ENCODE measurements at places on chromosomes 1 and 21.

GRCh38 chr1:228213917-228214808, 6.3 kb downstream of the OBSCN start:
- no peak for DNase-seq

- DNase-seq = no peak
These were observed 10.9 kb downstream of the IGSF21 start for GRCh38 chr1:18118491-18118890.

- no peak for DNase-seq
These were observed 107.5 kb downstream of the CSMD2 start for GRCh38 chr1:34057347-34058130.

- DNase-seq = peak; percentile 78
These were observed 16.2 kb upstream of the TTLL10 start for GRCh38 chr1:1157426-1157913.

- no peak for DNase-seq
These were observed 25.7 kb downstream of the TENT5C start for GRCh38 chr1:117631359-117632160.

- no peak for DNase-seq
These were observed 540 bp downstream of the CD55 start for GRCh38 chr1:207321790-207322645.

GRCh38 chr1:32200226-32201010, at the start of gene CCDC28B:
CCDC28B (plus strand) TSS chr1:32200595; CDS start chr1:32201936, 1,341 bp downstream.
- peak; percentile 68 for DNase-seq

GRCh38 chr1:182163821-182164223, 102.3 kb upstream of the ZNF648 start:
- DNase-seq = peak; percentile 56

DNA sequence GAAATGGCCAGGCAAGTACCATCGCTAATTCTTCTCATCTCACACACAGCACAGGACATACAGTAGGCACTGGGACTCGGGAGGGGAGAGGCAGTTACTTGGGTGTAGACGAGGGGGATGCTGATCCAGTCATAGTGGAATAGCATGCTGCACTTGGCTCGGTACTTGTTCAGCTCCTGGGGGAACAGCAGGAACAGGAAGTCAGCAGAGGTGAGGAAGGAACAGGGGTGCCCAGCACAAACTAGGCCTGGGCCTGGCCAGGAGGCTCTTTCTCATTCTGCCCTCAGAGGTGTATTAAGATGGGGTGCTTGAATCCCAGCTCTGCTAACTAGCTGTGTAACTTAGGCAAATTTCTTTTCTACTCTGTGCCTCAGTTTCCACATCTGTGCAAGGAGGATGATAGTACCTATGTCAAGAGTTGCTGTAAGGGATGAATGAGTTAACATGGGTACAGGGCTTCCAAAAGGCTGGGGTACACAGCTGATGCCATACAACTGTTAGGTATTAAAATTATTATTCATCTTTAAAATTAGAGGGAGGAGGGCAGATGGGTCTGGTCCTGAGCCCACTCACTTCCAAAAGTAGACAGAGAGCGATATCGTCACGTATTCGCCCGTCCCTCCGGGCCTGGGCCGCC, 2.4 kb downstream of the BEST4 start:
- DNase-seq = no peak

- DNase-seq = no peak
These were observed 11.7 kb upstream of the GNG12 start for GRCh38 chr1:67844988-67845387.

DNA sequence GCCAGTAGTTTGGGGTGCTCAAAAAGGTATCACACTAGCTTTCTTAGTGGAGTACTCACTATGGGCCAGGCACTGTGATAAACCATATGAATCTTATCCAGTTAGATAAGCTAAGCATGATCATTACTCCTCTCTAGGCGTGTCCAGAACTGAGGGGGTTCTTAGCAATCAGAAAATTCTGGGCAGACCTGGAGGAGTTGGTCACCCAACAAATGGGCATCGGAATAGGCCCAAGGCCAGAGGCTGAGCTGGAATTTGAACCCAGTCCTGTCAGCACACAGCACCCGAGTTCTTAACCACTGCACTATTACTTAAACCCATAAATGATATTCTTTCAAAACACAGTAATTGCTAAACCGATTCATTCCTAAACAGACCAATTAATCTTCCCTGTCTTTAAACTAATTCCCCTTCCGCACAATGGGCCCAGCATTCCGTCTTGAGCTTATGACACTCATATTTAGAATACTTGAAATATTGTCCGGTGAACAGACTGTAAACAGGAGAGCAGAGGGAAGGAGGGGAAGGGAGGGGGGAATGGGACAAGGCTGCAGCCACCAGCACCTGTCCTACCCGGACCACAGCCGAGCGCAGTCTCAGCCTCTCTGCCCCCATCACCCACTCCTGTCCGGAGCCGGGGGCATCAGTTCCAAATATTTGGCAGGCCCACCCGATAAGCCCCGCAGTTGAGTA, 113.0 kb upstream of the GADD45A start:
- no peak for DNase-seq

DNA sequence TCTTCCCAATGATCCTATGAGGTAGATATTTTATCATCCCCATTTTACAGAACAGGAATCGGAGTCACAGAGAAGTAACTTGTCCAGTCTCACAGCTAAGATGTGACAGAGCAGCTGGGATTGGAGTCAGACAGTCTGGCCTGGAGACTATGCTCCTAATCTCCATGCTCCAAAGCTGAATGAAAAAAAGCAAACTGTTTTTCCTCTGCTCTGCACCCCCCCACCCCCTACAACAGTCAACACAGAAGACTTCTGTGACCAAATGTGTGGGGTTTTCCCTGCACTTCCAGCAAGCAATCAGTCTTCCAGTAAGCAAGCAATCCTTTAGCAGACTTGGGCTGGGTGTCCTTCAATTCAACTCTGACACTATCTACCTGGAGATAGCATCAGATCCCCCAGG, 33.2 kb downstream of the KIRREL1 start:
- no peak for DNase-seq

- no peak for DNase-seq
These were observed 6.2 kb downstream of the ZNF326 start for GRCh38 chr1:90000934-90001676.

DNA sequence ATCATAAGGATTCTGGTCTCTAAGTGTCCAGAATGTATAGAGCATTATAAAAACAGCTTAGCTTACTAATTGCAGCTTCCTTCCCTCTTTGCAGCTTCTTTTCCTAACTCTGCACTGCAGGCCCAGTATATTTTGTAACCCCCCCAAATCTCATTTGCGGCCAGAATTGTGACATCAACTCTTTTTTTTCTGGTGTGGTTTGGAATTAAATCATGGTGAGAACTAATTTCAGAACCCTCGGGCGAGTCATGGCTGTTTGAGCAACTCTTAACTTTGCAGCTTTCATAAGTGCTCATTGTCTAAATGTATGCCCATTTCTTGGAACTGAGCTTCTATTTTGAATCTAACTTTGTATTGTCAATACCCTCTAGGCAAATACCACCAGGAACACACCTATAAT, 187.4 kb downstream of the CYYR1 start:
- DNase-seq = no peak

- DNase-seq = no peak
These were observed 389.6 kb upstream of the C1orf87 start for GRCh38 chr1:60463146-60463545.

- no peak for DNase-seq
These were observed 28.7 kb upstream of the TTLL10 start for GRCh38 chr1:1144843-1145546.

DNA sequence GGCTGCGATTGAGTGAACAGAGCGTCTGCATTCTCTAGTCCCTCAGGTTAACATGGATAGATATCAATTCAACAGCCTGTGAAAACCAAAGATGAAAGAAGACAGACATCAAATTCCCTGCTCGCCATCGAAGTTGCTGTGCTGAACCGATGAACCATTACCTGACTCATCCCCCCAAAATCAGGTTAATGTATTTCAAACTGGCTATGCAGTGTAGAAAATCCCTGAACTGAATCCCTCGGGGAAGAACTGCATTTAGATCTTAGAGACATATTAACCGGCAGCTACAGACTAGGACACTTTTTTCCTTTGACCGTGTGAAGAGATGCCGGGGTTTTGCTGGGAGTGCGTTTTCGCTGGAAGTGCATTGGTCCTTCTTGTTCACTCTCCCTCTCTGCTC, 213.2 kb upstream of the KIAA0040 start:
- DNase-seq = no peak

GRCh38 chr1:55586771-55587170, 371.6 kb upstream of the USP24 start:
- no peak for DNase-seq

GRCh38 chr1:21816602-21817302, 4.7 kb downstream of the LDLRAD2 start:
- DNase-seq = no peak

- DNase-seq = no peak
These were observed 99.8 kb upstream of the C1orf105 start for GRCh38 chr1:172320733-172321132.

- no peak for DNase-seq
These were observed 163.7 kb downstream of the ROR1 start for GRCh38 chr1:63937461-63938022.

DNA sequence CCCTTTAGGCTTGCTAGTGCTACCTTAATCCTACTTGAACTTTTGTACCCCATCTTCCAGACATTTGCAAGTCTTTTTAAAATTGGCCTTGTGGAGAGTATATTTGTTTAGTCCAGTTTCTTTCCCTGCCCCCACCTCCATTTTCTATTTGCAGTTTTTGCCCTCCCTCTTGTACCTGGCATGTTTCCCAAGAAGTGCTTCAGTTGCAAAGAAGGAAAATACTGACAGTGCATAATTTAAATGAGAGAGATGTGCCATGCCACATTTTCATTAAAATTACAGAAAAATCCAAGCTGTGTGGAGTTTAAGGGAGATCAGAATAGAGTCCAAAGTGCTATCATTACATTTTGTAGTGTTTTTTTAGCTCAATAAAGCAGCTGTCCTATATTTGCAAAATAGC, 150.0 kb upstream of the ADGRL2 start:
- DNase-seq = no peak

DNA sequence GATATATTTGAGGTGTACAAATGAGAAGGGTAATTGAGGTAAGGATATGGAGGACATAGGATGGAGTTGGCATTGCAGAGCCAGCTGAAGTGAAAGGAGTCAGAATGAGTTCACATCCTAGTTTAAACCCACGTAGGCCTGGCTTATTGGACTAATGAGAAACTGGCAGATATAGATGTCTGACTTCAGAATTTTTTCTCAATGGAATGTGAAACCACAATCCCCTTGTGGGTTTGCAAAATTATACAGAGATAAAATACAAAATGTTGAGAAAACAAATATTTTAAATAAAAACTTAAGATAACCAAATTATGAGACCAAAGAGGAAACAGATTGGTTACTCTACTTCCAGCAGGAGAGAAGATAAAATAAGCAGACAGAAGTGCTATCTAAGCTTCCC, 277.4 kb upstream of the LRRC7 start:
- DNase-seq = no peak

GRCh38 chr1:164017239-164017638, 541.7 kb upstream of the PBX1 start:
- no peak for DNase-seq

GRCh38 chr1:40877698-40878097, 15.5 kb upstream of the CITED4 start:
- DNase-seq = no peak

- DNase-seq = no peak
These were observed 6.5 kb downstream of the TMEM54 start for GRCh38 chr1:32894681-32895080.

GRCh38 chr21:35467566-35467965, 418.5 kb upstream of the RUNX1 start:
- DNase-seq = no peak

GRCh38 chr1:230725256-230726012, 11.5 kb upstream of the AGT start:
- DNase-seq = no peak

DNA sequence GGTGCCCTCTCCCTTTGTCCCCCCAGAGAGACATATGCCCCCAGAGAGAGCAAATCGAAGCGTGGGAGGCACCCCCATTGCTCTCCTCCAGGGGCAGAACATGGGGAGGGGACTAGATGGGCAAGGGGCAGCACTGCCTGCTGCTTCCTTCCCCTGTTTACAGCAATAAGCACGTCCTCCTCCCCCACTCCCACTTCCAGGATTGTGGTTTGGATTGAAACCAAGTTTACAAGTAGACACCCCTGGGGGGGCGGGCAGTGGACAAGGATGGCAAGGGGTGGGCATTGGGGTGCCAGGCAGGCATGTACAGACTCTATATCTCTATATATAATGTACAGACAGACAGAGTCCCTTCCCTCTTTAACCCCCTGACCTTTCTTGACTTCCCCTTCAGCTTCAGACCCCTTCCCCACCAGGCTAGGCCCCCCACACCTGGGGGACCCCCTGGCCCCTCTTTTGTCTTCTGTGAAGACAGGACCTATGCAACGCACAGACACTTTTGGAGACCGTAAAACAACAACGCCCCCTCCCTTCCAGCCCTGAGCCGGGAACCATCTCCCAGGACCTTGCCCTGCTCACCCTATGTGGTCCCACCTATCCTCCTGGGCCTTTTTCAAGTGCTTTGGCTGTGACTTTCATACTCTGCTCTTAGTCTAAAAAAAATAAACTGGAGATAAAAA, 8.4 kb downstream of the EFNA3 start:
- no peak for DNase-seq

DNA sequence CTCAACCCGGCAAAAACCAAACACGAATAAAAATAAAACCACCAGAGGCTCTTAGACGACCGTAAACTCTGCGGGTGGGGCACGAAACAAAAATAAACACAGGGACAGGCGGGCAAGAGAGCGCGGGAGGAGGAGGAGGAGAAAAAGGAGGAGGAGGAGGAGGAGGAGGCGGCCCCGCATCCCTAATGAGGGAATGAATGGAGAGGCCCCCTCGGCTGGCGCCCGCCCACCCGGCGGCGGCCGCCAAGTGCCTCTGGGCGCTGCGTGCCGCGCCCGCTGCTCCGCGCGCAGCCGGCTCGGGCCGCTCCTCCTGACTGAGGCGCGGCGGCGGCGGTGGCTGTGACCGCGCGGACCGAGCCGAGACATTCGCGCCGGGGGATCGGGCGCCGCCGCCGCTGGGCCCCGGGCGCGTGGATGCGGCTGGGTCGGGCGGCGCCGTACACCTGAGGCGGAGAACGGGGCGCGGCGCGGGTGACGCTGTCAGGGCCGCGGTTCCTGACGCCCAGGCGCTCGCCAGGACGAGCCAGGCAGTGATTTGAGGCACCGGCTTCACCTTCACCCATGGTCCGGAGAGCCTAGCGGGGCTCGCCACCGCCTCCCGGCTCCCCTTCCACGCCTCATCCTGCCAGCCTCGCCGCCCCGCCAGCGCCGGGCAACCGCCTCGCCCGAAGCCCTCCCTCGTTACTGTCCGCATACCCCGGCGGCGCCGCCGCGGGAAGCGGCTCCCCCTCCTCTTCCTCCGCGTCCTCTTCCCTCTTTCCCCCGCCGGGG, at the start of gene MARK1:
TSS of gene MARK1 (plus strand) at position 229 of the 771 bp plus-strand sequence. CDS start 687 bp downstream, outside the sequence.
- DNase-seq = peak; percentile 55

- no peak for DNase-seq
These were observed 1.7 kb upstream of the JUN start for GRCh38 chr1:58785442-58786058.

- DNase-seq = no peak
These were observed 9.8 kb downstream of the ETV3L start for GRCh38 chr1:157089789-157090188.

DNA sequence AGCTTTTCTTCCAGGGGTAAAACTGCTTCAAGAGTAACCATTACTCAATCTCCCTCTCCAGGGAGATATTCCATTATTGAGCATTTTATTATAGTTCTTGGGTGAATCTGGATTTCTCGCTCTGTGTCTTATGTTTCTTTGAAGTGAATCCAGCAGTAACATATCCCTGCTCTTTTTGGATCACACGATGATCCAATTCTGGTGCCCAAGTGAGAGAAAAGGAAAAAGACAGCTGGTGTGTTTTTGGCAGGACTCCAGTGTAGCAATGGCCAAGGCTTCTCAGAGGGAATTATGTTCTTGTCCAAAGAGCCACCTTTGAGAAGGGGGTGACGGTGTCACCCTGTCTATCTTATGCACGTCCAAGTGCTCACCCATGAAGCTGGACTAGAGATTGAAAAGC, 140.3 kb upstream of the ERRFI1 start:
- no peak for DNase-seq

All from head of caudate nucleus (tissue), 42 donors.